Activated CD8-positive, alpha-beta memory T cell treated with anti-CD3 and anti-CD28 coated beads for 48 hours (primary cell): ENCODE measurements at places on chromosomes 12 and 14.
A peak's percentile ranks its signal among the peaks of the same experiment; 100 is the strongest.

GRCh38 chr14:101961011-101961721 lies 3.2 kb upstream of the DYNC1H1 start:
- DNase-seq: peak; percentile 40

- DNase-seq: no peak
These were observed 74.8 kb upstream of the CLMN start for GRCh38 chr14:95394297-95395097.

- DNase-seq: no peak
These were observed 63.3 kb upstream of the PRKD1 start for GRCh38 chr14:29990993-29991392.

DNA sequence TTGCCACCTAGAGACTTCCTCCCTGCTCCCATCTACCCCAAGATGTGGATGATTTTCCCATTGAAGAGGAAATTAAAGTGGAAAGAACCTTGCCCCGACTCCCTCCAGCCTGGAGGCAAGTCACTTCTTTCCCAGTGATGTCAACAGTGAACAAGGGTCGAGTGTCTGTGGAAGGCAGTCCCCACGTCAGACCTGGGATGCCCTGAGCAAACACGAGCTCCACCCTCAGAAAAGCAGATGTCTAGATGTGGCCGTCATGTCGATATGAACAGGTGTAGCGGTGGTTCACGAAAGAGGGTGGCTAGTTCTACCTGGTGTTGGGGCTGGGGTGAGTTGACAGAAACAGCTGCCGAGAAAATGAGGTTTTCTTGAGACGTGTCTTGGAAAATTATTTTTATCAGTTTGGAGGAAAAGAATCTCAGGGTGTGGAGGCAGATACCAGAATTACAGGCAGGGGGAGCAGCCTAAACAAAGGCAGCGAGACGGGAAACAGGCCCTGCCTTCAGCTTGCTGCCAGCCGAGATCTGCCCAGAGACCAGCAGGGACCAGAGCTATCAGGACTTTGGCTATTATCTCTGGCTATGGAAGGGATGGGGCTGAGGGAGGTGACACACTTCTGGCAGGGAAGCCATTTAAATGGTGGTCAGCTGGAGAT lies 25.9 kb downstream of the SYNDIG1L start:
- no peak for DNase-seq

DNA sequence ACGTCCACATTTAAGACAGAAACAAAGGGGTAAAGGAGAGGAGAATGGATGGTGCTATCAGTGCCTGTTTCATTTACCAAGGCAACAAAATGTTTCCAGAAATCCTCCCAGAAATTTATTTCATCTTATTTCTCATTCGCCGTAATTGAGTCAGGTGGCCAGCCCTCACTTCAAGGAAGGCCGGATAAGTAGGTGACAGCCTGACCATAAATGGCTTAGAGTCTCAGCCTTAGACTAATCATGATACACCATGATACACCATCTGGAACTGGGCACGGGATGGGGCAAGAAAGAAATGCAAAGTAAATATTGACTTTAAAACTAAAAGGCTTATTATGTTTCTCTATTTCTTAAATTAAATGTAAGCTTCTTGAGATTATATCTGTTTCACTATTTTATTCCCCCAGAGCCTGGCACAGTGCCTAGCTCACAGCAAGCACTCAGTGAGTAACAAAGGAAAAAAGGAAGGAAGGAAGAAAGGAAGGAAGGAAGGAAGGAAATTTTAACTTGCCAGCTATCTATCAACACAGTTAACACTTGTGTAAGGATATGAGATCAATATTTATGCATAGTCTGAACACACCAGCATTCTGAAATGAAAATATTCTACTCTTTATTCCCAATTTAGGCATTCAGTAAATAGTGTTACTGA lies 106.1 kb upstream of the FSCB start:
- DNase-seq: no peak

- no peak for DNase-seq
These were observed 5.8 kb downstream of the PLEKHD1 start for GRCh38 chr14:69490219-69490918.

GRCh38 chr12:18224745-18225144 lies 36.6 kb upstream of the PIK3C2G start:
- no peak for DNase-seq

DNA sequence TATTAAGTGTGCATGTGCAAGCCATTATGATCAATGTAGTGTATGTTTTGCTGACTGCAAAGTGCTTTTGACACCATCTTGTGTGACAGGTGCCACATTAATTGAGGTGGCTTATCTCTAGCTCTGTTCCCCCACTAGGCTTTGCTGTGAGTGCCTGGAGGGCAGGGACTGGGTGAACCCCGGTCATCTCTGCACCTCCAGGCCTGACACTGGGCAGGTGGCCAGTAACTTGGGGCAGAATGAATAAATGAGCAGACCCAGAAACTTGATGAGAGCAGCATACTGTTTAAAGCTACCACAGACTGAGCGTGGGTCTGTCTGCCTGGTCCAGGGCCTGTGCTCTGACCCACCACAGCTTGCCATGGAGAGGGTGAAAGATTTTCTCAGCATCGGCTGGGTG lies 151.6 kb downstream of the CALM1 start:
- DNase-seq: no peak

DNA sequence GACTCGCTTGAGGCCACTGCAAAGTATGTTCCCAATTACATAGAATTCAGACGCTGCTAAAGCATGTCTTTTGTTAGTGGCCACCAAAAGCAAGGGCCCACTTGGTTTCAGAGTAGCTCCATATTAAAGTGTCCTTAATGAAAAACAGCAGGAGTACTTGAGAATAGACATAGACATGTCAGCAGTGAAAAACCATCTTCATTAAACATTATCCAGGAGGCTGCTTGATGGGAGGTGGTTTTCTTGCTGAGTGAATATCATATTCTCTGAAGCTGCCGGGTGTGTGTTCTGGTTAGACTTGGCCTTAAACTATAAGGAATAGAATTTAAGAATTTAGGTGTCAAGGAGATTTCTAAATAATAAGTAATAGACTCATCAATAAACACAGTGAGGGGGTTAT lies 79.5 kb upstream of the CCDC198 start:
- DNase-seq: no peak

- no peak for DNase-seq
These were observed 587 bp downstream of the DLK1 start for GRCh38 chr14:100727086-100727872.

DNA sequence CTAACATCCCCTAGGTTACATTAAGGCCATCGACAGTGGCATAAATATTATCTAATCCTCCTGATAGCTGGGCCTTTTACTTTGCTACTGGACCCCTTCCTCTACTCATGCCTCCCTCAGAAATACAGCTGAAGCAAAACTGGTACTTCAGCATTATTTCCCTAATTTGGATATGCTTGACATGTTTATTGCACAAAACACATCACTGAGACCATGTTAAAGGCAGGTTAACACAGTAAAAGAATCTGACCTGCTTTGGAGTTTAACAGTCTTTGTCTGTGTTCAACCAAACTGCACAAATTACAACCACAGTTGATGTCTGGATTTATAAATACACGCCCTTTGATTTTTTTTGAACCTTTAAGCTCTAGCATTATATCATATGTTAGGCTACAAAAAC lies 156.6 kb downstream of the FOXA1 start:
- DNase-seq: no peak

- DNase-seq: no peak
These were observed 344.0 kb upstream of the PRICKLE1 start for GRCh38 chr12:42933461-42934081.

DNA sequence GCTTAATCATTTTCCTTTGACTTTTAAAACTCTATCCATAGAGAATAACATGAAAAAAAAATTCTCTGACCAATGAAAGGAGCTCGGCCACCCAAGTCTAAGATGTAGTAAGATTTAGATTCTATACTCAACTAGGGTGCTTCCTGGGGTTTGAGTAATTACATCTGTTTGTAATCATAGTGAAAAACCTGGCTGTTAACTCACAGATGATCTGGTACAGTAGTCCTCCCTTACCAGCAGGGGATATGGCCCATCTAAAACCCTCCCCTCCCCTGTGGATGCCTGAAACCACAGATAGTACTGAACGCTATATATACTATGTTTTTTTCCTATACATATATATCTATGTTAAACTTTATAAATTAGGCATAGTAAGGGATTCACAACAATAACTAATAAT lies 89.2 kb downstream of the DAAM1 start:
- no peak for DNase-seq

GRCh38 chr12:85803923-85804322 lies 32.3 kb downstream of the RASSF9 start:
- DNase-seq: no peak

DNA sequence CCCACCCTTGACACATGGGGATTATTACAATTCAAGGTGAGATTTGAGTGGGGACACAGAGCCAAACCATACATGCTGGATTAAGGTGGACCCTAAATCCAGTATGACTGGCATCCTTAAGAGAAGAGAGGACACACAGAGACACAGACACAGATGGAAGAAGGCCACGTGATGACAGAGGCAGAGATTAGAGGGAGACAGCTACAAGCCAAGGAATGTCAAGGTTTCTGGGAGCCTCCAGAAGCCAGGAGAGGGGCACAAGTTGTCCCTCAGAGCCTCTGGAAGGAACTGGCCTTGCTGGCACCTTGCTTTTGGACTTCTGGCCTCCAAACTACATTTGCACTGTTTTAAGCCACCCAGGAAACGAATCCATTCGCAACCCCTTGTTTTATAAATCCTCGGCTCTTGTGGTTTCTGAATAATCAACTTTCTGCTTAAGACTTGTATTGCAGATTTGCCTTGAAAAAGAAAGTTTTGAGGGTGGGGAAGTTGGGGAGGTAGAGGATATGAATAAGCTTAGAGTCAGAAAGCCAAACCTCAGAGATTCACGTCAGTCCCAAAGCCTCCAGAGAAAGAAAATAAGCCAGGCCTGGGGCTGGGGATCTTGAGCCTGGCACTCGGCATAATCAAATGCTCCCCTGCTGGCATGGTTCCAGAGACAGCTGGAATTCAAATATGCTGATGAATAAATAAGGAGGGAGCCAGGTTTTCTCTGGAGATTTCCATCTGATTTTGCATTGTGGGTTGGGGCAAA lies 224.2 kb upstream of the PWP1 start:
- DNase-seq: no peak

DNA sequence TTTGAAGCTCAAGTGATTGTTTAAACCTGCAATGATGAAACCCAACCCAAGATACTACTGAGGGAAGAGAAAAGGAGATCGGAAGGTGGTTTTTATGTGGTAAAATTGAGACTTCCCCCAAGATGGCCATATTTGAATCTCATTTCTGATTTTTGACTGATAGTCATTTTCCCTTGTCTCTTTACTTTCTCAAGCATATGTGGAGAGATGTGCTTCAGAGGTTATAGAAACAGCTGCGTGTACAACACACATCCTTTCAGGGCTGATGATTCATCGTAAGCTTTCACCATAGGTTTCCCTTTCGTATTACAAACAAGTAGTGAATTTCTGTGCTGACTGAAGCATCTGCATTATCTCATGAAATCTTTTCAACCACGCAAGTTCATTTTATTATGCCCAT lies 276.2 kb downstream of the EMP1 start:
- DNase-seq: no peak

DNA sequence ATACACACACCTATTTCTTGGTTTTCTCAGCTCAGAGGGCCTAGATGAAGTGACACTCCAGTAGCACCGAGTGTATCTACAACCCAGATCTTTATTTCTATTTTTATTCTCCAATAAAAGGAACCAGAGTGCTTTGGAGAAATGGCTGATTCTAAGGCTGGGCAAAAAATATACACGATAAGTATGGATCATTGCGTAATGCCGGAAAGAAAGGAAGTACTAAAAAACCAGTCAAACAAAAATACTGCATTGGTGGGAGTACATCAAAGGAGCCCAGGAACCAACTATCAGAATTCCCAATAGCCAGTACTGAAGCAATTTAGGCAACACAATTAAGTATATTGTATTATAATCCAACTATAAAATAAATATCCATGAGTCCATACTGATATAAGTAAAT lies 400.9 kb upstream of the CCDC196 start:
- DNase-seq: no peak

- no peak for DNase-seq
These were observed 940.9 kb downstream of the DIO2 start for GRCh38 chr14:79270361-79270760.

GRCh38 chr14:99133636-99134515 lies 138.1 kb downstream of the BCL11B start:
- DNase-seq: no peak

- no peak for DNase-seq
These were observed 84.5 kb downstream of the BORCS5 start for GRCh38 chr12:12441429-12441807.

- no peak for DNase-seq
These were observed 133.7 kb downstream of the AEBP2 start for GRCh38 chr12:19572920-19573558.

DNA sequence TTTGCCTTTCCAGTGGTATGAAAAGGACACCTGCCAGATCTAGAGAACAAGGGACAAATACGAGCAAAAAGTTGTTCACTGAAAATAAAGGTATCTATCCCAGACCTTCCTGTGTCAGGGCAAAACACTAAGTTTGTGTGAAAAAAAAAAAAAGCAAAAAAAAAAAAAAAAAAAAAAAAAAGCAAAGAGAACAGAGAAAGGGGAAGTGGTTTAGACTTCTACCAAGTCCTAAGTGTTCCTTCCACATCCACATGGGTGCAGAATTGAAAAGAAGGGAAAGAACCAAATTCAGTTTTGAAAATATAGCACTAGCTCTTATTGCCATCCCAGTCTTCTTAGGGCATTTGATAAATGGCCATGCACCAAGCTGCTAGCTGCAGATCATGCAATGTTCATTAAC lies 41.7 kb downstream of the ZCRB1 start:
- no peak for DNase-seq

DNA sequence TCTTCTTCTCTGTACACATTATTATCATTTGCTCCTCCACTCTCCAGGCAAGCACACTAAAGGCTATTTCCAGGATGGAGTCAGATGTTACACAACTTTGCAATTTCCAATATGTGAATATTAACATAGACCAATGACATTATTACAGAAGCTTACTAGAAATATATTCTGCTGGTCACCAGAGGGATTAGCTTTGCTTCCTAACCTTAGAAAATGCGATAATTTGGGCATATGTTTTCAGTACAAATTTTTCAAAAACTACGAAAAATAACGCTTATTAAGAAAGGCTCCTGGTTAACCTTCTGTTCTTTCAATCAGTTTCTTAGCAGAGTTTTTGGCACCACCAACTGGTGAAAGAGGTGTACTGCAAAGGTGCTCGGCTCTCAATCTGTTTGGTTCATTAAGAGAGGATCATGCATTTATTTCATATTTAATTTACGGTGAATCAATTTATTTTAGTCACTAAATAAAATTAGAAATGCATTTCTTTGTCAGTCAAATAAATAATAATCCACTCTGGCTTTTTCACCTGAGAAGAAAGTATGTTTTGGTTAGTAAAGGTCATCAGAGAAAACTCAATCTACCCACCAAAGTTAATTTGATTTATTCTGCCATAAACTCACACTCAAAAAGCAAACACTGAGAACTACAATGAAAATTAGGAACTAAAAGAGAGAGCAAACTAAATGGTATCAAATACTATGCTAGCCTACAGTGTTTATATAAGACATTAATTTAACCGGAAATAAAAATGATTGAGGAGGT lies 39.2 kb downstream of the EFCAB11 start:
- DNase-seq: no peak

GRCh38 chr14:26403760-26404159 lies 194.1 kb downstream of the NOVA1 start:
- no peak for DNase-seq
